Esophagus squamous epithelium (tissue), 5 donors: ENCODE measurements at places on chromosomes 4 and X. TPM values are rescaled to one million over a fixed set of nuclear protein-coding genes. Genes with fewer than 3 reads are reported as not detected.

The XPNPEP2 gene
- total RNA-seq = 5.7 TPM

The FABP2 gene
- total RNA-seq = not detected

The IL9R gene
- not detected for total RNA-seq

The FGF5 gene
- not detected for total RNA-seq

The PHOX2B gene
- not detected for total RNA-seq

The CT45A1 gene
- not detected for total RNA-seq

The ZDHHC9 gene
- total RNA-seq = 13.6 TPM

The ANOS1 gene
- 1.3 TPM for total RNA-seq

The TMEM154 gene
- 41.2 TPM for total RNA-seq

The PABPC5 gene
- total RNA-seq = not detected

The PNMA5 gene
- not detected for total RNA-seq

The OTC gene
- not detected for total RNA-seq

The GAGE13 gene
- not detected for total RNA-seq

The GYPB gene
- not detected for total RNA-seq
